ENCODE measurements at places on chromosomes 3 and 15.

GRCh38 chr15:40282147-40282868 is 556 bp downstream of the ANKRD63 start:
- no peak for DNase-seq

DNA sequence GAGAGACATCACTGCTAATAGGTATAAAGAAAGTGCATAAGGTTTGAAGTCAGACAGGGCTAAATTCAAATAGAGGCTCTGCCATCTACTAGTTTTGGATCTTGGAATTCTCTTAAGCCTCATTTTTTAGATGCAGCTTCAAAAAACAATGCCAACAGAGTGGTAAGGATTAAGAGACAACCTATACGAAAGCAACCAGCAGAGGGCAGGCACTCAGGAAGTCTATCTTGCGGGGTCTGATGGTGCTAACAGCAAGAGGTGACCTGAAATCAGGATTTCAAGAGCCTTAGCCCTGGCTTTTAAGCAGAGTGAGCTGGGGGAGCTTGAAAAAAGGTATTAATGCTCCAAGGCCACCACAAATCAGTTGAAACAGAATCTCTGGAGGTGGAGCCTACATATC is 40.7 kb downstream of the LDHAL6B start:
- DNase-seq = no peak

- DNase-seq = no peak
These were observed 24.6 kb downstream of the COMMD2 start for GRCh38 chr3:149727656-149728055.

DNA sequence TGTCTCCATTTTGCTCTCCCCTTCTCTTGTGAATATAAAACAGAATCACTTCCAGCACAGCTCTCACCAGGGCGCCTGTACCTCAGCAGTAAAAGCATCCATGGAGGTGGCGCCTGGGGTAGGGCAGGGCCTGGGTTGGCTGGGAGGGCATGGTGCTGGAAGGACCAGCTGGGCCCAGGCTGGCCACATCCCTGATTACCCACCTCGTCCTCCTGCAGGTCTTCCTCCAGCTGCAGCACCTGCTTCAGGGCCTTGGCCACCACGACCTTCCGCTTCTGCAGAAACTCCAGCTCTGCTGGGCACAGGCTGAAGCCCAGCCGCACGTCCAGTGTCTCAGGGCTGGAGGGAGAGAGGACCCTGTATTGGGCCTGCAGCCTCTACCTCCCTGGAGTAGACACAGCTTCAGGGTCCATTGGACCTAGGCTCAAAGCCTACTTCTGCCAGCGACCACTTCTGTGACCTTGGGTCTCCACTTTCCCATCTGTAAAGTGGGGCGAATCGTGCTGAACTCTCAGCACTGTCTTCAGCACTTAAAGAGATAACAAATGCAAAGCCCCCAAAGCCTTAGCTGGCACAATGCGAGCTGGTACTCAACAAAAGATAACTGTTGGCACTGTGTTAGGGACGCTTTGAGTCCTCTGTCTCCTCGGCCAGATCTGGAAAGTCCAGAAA is 23.8 kb downstream of the PLA2G4E start:
- no peak for DNase-seq

- no peak for DNase-seq
These were observed 61.1 kb downstream of the DIPK2A start for GRCh38 chr3:144032531-144033239.

GRCh38 chr3:21020043-21020442 is 731.0 kb downstream of the ZNF385D start:
- no peak for DNase-seq

GRCh38 chr3:124097362-124098131 is 105.6 kb upstream of the ROPN1 start:
- no peak for DNase-seq

- no peak for DNase-seq
These were observed 110.7 kb upstream of the EPHA3 start for GRCh38 chr3:88996691-88997090.
